ENCODE measurements at places on chromosomes 7 and 10.

DNA sequence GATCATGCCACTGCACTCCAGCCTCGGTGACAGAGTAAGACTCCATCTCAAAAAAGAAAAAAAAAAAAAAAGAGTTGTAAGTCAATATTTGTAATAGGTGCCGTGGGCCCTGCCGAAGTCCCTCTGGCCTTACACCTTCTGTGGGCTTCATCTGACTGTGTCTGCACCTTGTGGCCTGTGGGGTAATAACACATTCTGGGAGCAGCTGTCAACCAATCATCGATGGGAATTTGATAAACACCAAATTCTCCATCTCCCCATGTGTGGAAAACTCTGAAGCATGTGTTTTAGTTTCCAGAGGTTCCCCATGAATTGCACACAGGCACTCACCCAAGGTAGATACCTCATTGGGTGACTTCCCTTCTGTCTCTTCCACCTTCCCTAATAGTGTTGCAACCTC lies 10.8 kb downstream of the ZNF394 start:
- no peak for DNase-seq

- DNase-seq: no peak
These were observed 133.8 kb downstream of the TMEM178B start for GRCh38 chr7:141207661-141208060.

GRCh38 chr10:123442901-123443300 lies 223.3 kb upstream of the GPR26 start:
- DNase-seq: no peak

GRCh38 chr7:39810710-39811109 lies 139.3 kb upstream of the CDK13 start:
- no peak for DNase-seq

- no peak for DNase-seq
These were observed 44.2 kb downstream of the GLRX3 start for GRCh38 chr10:130180416-130180815.

DNA sequence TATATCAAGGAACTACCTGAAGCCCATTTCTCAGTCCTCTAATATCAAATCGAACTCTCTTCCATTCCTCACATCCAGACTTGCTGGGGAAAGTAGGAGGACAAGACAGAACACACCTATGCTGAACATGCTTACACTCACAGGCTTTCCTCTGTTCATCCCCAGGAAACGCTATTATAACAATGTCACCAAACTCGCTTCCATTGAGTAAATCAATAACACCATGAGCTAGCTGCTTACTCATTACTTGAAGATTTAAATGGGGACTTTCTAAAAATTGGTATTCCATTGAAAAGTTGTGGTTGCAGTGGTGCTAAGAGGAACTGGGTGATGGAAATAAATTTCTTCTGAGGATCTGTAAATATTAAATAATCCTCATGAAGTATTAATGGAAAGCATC lies 88.8 kb downstream of the SLC25A13 start:
- no peak for DNase-seq

- no peak for DNase-seq
These were observed 2.7 kb downstream of the STK17A start for GRCh38 chr7:43585562-43585961.

GRCh38 chr7:7554021-7554432 lies 12.7 kb upstream of the MIOS start:
- DNase-seq: no peak

- DNase-seq: no peak
These were observed 57.2 kb downstream of the CREB5 start for GRCh38 chr7:28469562-28469961.

GRCh38 chr7:28434510-28434909 lies 22.2 kb downstream of the CREB5 start:
- DNase-seq: no peak

DNA sequence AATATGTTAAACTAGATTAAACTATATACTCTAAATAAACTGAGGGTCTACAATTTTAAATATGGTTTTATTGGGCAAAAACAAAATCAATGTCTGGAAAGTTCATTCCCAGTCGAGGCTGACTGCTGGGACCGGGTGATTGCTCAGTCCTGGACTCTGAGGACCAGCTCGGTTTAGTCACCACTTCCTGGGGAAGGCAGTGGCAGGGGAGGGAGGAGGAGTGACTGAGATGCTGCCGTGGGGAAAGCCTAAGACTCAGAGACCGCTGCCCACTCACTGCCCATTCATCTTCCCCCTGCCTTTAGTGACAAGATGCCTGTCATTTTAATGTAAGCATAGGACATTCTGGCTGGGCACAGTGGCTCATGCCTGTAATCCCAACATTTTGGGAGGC lies 29.0 kb downstream of the ATOH7 start:
- DNase-seq: no peak

GRCh38 chr7:116426428-116427156 lies 72.9 kb upstream of the CAV2 start:
- no peak for DNase-seq

DNA sequence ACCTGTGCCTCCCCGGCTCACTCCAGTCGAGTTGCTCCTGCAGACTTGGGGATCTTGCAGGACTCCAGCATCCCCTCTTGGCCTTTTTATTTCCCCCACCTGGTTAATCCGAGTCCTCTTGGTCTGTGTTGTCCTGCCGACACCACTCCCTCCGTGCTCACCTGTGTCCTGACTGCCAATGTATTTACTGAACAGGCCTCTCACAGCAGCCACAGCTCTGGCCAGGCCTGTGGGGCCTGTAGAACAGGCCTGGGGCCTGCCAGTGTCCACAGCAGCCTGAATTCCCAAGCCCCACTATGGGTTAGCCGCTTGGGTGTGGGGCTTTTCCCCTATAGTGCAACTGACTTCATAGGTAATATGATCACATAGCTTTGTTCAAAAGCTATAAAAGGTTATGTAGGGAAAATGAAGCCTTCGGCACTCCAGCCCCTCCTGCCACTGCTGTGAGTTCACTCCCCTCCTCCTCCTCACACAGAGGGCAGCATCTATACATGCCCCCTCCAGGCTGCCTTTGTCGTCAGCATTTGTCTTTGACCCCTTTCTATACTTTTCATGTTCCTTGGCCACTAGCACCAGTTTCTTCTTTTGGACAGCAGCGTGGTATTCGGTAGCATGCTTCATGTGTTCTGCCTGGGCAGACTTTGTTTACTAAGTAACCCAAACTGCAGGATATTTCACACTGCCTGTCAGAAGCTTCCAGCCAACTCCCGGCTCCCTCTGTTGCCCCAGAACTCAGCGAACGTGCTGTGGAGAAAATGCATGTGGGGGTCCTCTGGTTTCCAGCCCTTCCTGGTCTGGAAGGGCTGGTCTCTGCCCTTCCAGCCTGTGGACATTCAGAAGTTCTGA lies 46.1 kb downstream of the ZNF467 start:
- no peak for DNase-seq

DNA sequence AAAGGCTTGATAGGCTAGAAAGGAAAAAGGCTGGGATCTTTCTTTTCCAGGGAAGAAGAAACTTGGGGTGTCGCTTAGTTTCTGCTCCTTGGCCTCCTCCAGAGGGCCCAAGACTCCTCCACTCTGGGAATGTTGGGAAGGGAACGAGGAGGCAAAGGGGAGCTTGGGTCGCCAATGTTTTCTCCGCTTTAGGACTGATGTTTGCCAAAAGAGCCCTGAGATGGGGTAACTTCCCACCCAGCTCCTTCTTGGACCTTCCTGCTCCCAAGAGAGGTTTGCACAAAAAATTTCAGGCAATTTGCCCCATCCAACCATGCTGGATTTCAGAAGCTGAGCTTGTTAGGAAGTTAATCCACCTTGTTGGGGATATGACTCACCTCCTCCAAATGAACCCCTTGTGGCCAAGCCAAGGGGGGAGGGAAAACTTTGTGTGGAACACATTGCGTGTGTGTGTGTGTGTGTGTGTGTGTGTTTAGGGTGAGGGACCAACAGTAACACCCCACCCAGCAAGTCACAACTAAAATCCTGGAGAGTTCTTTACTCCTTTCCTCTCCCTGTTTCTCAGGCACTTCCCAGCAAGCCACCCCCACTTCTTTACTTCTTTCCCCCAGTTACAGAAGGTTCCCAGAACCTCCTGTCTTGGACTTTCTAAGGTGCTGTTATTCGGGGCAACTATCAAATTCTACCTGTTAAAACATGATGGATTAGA lies 8.7 kb upstream of the HOXA2 start:
- DNase-seq: peak; percentile 50

DNA sequence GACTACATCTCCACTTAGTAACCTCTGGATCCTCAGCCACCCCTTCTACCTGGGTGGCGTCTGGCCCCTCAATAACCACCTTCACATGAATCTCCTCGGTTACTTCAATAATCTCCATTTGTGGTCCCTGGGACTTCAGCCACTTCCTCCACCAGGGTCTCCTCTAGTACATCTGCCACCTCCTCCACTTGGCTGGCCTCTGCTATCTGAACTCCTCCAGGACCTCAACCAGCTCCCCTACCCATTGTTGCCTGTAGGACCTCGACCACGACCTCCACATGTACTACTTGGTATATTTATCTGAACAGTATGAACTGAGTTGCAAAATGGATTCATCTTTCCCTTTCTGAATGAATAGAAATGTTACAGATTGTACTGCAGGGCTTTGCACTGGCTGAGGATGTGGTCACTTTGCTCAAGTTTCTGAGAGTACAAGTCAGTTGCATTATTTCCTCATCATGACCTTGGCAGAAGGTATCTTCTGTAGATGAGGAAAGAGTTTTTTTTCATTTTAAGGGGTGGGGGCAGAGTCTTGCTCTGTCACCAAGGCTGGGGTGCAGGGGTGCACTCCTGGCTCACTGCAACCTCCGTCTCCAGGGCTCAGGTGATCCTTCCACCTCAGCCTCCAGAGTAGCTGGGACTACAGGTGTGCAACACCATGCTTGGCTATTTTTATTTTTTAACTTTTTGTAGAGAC lies 36.0 kb downstream of the MAT1A start:
- no peak for DNase-seq

DNA sequence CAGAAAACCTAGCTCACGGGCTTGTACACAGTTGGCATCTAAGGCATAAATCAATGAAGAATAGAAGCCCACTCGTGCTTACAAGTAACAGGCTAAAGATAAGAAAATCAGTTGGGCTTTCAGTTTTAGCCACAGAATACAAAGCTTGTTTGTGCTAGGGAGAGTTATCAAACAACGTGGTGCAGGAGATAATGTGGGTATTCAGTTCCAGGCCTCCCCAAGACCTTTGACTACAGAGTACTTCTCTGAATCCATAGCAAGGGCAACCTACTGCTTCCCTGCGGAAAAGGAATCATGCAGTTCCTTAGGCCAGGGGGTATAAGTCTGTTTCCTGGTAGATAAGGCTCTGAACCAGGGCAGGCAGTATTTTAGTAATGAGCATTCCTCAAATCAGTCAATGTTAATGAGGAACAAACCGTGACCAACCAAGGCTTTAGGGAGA lies 219.5 kb upstream of the CSTF2T start:
- no peak for DNase-seq

GRCh38 chr7:69922026-69922803 lies 323.9 kb downstream of the AUTS2 start:
- DNase-seq: no peak

DNA sequence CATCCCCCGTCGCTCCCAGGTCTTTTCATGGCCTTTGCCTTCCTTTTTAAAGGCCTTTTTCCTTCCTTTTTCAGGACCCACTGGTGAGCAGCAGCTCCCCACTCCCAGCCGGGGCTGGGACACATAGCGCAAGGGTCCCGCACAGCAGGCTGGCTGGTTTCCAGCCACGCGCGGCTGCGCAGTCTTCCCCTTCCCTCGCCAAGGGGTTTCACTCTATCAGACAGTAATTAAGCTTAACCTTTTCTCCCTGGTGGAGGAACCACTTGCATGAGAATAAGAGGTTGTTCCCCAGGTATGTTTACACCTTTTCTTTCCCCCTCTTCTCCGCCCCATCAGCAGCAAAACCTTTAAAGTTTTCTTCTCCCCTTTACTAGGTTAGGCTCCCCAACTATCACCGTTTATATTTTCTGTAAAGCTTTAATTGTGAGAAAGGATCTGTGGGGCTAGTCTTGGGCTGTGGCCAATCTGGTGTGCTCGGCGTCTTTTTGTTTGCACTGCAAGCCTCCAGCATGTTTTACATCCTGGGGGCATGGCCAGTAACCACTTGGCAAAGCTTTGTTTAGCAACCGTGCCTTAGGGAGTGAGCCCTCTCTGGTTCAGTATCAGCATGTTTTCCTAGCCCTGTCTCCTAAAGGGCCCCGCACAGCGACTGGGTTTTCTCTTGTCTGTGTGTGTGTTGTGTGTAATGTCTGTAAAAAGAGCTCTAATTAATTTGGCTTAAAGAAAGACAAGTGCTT lies 219.6 kb downstream of the PHF14 start:
- no peak for DNase-seq

DNA sequence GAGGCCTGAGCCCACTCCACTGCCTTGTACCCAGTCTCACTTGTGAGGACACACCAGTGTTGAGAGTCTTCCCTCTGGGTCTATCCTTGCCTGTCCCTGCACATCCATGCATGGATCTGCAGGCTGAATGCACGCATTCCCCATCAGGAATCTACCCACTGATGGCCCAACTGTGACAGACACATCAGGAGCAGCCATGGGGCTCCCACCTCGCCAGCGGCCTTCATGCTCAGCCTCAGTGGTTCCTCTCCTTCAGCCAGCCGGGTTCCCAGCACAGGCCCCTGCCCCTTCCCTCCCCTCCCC lies 21.3 kb downstream of the ANTXRL start:
- DNase-seq: no peak
